ENCODE measurements at places on chromosomes 2 and 18.
A peak's percentile ranks its signal among the peaks of the same experiment; 100 is the strongest.

GRCh38 chr18:72235422-72235821 is 308.7 kb downstream of the CBLN2 start:
- no peak for DNase-seq

DNA sequence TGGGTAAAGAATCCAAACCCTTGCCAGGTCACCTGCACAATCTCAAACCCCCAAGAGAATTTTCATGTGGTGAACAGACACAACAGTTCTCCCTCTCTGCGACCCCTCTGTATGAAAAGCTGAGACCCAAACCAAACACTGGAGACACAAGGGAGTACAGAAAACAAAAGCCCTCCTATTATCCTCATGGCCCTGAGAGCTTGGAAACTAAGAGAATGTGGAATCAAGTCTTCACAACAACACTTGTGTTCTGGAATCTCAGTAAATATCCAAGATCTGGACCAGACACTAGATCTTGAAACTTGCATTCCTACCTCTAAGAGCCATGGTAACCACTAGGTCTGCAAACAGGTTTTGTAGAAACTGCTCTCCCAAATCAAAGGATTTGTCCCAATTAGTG is 50.1 kb upstream of the CCDC150 start:
- DNase-seq = no peak

GRCh38 chr18:38402509-38402908 is 836.9 kb upstream of the CELF4 start:
- no peak for DNase-seq

GRCh38 chr2:219500135-219500534 is 1.4 kb downstream of the GMPPA start:
- DNase-seq = no peak

- DNase-seq = peak; percentile 27
These were observed 26.6 kb upstream of the LANCL1 start for GRCh38 chr2:210503001-210503623.

- DNase-seq = no peak
These were observed 473.4 kb upstream of the UBE2E3 start for GRCh38 chr2:180507028-180507427.

DNA sequence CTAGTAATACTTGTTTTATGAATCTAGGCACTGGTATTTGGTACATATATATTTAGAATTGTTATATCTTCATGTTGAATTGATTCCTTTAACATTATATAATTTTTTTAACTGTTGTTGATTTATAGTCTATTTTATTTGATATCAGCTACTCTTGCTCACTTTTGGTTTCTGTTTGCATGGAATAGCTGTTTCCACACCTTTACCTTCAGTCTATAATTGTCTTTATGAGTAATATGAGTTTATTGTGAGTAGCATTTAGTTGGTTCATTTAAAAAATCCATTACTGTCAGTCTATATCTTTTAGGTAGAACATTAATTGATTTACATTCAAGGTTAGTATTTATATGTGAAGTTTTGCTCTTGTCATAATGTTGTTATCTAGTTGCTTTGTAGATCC is 58.6 kb downstream of the SMCHD1 start:
- no peak for DNase-seq

DNA sequence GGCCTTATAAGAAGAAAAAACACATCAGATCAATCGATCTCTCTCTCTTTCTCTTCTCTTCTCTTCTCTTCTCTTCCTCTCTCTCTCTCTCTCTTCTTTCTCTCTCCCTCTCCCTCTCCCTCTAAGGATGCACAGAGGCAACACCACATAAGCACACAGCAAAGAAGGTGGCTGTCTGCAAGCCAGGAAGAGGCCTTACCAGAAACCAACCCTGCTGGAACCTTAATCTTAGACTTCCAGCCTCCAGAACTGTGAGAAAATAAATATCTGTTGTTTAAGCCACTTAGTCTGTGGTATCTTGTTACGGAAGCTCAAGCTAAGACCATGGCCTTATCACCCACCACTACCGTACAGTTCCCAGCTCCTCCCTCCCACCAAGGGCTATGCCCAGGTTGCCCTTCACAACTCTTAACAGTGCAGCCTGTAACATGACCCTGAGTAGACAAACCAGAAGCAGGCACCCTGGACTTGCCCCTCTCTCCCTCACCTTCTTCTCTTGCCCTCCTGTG is 25.2 kb upstream of the TMEM237 start:
- DNase-seq = no peak

DNA sequence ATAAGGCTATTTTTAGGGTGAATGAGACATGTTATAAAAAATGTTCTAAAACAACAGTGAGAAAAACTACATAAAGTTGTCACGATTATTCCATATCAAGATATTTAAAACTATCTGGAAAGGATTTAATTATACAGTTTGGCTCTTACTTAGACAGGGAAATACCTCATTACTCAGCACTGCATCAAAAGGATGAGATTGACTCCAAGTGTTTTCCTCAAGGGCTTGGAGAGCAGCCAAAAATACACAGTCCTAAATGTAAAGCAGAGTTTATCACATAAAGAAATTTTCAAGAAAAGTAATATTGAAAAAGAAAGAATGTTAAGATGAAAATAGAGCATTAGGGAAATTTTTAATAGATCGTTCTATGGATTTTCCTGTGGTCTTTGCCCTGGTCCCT is 285.5 kb upstream of the NETO1 start:
- DNase-seq = no peak

DNA sequence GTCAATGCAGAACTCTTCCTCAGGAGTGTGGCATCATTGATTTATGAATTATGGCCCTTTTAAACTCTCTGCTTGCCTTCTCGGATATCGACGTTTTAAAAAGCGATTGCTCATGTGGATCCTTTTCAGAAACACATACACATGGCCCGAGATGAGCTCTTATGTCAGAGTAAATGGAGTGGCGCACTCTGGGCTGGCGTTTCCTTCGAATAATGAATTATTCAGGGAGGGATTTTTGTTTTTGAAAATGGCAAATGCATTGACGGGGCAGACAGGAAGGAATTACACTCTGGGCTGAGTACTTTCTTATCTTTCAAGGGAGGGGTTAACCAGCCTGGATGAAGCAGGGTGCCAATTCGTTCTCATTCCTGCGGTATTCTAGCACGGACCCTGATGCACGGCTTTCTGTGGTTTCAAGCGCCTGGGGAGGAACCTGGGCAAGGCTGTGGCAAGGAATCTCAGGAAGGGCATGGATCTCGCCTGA is 142.7 kb downstream of the PRKCE start:
- no peak for DNase-seq

GRCh38 chr2:235889302-235889630 is 278.9 kb downstream of the GBX2 start:
- no peak for DNase-seq

DNA sequence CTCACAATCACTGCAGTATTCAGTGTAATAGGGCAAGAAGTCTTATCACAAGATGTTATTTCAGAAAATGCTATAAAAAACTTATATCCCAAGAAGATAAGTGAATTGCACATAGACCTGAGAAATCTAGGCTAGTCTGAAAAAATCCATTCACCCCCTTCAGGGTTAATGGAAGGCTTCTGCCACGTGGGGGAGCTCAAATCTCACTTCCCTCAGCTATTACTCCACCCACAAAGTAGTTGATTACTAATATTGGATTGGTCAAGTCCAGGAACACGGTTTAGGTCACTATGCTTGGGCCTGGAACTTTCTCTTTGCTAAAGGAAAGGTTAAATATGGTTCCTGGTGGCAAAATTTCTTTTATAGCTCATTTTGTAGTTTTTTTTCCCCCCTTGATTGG is 51.2 kb upstream of the ADAM23 start:
- DNase-seq = peak; percentile 65

GRCh38 chr2:23916727-23917405 is 10.1 kb downstream of the ATAD2B start:
- DNase-seq = no peak

GRCh38 chr2:42124011-42124785 is 45.0 kb upstream of the EML4 start:
- DNase-seq = peak; percentile 79

GRCh38 chr2:20229322-20230113 is 4.6 kb upstream of the SDC1 start:
- DNase-seq = no peak

GRCh38 chr2:121202541-121203310 is 82.3 kb downstream of the TFCP2L1 start:
- DNase-seq = no peak

GRCh38 chr2:95379371-95379831 is 23.1 kb upstream of the FAHD2A start:
- DNase-seq = no peak

DNA sequence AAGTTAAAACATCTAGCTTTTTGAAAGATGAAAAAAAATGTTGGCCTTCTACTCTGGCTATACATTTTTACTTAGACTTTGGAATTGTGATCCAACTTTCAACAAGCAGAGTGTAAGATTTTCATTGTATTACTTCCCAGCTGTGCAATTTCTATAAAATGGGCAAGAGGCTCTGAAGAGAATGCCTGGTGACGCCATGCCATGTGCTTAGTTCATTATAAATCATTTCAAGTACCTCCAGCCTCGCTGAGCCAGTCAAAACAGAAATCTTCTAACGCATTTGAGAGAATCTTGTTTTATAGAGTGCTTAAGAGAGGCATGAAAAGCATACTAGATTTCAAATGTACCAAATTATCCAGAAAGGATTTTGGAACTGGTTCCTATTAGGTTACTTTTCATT is 10.1 kb upstream of the STK17B start:
- no peak for DNase-seq

- DNase-seq = no peak
These were observed 15.2 kb upstream of the RIF1 start for GRCh38 chr2:151394509-151394908.

DNA sequence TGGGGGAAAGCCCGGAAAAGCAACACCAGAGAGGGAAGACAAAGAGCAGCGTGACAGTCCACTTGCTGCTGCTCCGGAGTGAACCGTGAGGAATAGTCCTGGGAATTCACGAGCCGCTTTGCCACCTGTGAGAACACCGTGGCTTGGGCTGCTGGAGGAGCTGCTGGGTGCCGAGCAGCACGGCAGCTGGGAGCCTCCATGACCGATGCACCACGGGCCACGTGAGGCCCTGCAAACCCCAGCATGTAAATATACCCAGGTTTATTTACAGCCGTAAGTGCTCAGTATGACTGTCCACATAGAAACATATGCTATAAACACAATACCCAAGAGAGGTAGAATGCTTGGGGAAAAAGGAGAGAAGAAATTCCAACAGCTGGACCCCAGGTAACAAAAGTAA is 65.1 kb downstream of the SMIM21 start:
- DNase-seq = no peak

- no peak for DNase-seq
These were observed 6.2 kb downstream of the COPS9 start for GRCh38 chr2:240129731-240130392.

DNA sequence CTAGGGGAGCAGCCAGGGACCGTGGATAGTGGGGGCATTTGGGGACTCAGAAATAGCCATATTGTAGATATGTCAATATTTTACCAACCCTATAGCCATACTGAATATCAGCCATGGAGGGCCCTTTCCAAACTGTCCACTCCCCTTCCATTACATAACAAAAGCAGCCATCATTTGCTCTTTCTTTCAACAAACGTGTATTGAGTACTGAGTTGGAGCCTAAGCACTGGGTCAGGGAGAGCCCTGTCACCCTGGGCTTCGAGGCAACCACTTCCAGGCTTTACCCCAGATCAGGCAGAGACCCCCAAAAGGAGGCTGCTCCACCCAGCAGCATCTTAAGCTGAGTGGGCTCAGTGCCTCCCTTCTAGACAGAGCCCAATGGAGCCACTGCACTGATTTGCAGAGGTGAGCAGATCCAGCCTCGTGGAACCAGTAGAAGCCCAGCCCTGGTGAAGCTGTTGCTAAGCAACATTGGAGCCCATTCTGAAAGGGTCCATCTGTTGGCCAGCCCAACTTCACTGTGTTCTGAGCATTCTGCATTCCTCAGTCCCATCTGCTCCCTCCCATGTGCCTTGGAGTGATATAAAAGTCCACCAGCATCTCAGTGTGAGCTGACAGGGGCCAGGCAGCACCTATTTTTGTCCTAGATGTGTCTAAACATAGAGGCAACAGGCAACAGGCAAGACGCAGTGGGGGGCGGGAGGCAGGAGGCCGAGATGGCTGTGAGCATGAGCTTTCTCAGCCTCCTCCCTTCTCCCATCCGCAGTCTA is 112.1 kb downstream of the PLB1 start:
- DNase-seq = no peak

- no peak for DNase-seq
These were observed 1145.7 kb upstream of the NXPH2 start for GRCh38 chr2:139925903-139926302.

DNA sequence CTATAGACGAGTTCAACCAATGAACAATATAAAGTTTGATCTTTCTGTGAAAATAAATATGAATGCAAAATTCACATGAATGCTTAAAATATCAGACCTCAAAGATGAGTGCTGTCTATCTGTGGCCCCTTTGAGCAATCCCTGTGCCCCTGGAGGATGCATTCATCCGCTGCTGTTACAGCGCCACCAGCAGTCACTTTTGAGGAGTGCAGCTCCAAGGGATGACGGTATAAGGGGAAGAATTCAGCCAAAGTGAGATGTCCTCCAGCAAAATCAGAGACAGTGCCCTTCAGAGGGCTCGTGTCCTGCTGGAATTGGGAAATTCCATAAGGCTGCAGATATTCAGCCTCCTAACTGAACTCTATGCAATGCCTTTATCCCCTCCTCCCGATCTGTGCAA is 12.0 kb upstream of the CHRNA1 start:
- DNase-seq = no peak

GRCh38 chr2:239143858-239144712 is 256.7 kb downstream of the HDAC4 start:
- DNase-seq = no peak

- DNase-seq = no peak
These were observed 97.3 kb upstream of the MYCN start for GRCh38 chr2:15842758-15843666.

GRCh38 chr2:27823135-27823534 is 51.6 kb downstream of the MRPL33 start:
- no peak for DNase-seq

DNA sequence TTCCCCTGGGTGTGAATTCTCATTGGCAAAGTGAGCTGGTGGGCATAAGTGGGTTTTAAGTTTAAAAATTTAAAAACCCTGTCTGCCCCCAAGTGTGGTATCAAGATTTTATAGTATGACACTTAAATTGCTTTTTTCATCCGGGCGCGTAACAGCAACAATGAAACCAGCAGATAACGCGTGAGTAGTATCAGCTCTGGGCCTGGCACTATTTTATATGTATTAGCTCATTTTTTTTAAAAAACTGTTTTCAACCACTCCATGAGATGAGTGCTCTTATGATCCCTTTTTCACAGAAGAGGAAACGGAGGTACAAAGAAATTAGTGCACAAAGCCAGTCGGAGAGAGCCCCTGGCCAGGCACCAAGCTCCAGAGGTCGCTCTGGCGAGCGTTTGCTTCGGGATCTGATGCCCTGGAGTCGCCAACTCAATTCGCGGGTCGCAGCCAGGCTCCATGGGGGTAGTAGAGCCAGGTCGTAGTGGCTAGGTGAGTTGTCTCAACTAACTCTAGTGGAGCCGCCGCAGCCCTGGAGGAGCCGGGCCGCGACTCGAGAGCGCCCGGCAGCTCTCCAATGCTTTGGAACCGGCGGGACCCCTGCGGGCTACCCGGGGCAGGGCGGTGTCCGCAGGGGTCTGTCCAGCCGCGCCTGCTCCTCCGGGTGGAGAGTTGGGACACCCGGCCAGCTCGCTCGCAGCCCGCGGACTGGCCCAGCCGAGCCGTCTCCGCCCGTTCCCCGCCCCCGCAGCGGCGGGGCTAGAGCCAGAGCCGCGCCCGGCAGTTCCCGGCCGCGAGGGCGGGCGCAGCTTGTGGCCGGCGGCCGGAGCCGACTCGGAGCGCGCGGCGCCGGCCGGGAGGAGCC is at the start of gene IL1R1:
Gene IL1R1, plus strand, starts transcription at position 777 of the 859 bp plus-strand sequence. CDS start 14,979 bp downstream, outside the sequence.
- no peak for DNase-seq

Measured in MM.1S (cell line).